K562 (cell line): ENCODE measurements at places on chromosomes 3 and 15.

DNA sequence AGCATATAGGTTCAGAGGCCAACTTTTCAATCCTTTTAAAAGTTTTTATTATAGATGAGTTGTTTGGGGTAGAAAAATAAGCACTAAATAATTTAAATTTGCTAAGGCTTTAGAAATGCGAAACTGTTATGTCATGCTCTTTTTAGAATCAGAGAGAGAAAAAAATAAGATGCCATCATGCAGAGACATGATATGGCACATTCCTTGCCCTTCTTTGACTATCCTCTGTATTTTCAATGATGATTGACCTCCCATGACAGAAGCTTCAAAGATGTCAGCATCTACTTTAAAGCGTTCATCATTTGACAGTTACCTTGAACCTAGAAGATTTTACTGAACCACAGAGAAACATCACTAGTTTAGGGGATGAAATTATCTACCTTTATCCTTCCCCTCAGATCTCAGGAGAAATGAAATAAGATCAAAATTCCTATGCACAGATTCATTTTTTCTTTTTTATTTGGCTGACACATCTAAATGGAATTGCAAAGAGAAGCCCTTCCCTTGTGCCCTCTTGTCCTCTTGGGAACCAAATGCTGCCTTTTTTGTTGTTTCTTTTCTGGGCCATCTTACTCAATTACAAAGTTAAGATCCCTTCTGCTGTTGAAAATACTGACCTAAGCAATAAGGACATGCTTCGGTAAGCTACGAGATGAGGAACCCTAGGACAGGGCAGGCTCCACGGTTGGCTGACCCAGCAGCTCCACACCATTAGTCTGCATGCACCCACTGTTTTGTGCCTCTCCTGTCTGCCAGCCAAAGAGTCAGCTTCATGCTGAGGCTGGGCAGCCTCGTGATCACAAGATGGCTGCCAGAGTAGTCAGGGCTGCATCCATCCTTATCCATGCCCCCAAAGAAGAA, 289.7 kb upstream of the TPM1 start:
- no peak for DNase-seq

GRCh38 chr15:56532721-56533460, 68.0 kb upstream of the MNS1 start:
- no peak for DNase-seq

- peak; percentile 95 for DNase-seq
Measured at GRCh38 chr3:11770477-11771391, 76.0 kb downstream of the TAMM41 start.

GRCh38 chr3:44280631-44281030, 38.9 kb downstream of the TOPAZ1 start:
- no peak for DNase-seq

DNA sequence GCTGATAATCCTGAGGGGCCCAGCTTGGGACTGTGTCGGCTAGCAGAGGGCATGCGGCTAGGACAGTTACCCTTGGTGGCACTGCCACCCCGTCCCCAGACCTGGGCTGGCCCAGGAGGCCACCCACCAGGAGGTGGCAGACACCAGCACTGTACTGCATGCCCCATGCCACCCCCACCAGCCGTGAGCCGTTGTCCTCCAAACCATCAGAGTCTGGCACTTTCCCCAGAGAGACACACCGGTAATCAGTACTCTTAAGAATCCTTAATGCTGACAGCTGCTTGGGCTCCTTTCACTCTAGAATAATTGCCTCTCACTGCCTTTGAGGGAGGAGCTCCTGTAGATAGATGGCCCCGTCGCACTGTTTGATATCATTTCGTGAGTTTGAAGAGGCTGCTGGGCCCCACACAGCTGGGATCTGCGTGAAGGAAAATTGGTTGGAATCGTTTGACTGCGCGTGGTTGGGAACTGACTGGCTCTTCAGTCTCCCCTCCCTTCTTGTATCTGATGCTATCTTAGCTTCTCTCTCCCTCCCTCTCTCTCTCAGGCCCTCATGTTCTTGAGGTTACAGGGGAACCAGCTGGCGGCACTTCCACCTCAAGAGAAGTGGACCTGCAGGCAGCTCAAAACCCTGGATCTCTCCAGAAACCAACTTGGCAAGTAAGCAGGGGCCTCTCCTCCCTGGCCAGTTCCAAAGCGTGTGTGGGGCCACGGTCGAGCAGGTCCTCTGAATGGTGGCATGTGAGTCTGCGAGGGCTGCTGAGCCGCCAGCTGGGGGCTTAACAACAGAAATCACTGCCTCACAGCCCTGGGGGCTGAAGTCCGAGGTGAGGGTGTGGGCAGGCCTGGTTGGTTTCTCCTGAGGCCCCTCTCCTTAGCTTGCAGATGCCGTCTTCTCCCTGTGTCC, 94.9 kb downstream of the LRRK1 start:
- DNase-seq, result no peak

DNA sequence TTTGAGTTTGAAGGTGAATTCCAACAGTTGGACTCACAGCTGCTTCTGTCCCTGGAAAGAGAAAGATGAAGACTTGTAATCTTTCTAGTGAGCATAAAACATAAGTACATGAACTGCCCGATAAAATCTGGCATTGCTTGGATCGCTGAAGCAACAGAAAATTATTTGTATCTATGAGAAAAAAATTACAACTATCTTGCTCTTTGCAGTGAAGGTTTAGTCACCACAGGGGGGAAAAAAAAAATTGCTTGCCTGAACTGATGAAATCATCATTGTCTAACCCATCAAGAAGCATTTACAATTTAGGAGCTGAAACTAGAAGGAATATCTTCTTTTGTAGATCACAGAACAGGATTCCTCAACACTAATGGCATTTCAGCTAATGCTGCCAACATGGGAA, 20.0 kb downstream of the TMEM207 start:
- no peak for DNase-seq

DNA sequence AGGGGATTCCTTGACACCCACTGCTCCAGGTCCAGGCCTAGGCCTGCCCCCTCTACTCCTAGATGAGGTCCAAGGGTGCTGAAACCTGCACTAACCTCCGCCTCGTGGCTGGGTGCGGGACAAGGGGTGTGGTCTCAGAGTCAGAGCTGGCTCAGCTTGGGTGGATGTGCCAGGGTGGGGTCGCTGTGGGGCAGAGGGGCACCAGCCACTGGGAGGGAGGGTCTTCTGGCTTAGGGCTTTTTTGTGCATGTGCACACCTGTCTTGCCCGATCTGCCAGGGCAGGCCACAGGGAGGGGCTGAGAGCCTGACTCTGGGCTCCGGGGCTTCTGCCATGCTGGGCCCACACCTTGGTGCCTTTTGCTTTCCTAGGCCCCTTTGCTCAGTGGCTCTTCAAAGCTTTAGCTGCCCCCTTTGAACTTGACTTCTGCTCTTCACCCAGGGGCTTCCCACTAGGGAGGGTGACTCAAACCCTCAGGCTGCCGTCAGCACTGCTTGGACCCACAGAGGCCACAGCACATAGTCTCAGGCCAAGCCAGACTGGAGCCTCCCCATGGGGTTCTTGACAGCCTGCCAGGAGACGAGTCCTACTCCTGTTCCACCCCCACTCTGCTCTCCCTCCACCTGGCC, 73.0 kb downstream of the KLF13 start:
- DNase-seq, result no peak

GRCh38 chr3:141938011-141938500, 61.6 kb downstream of the ATP1B3 start:
- DNase-seq, result no peak

DNA sequence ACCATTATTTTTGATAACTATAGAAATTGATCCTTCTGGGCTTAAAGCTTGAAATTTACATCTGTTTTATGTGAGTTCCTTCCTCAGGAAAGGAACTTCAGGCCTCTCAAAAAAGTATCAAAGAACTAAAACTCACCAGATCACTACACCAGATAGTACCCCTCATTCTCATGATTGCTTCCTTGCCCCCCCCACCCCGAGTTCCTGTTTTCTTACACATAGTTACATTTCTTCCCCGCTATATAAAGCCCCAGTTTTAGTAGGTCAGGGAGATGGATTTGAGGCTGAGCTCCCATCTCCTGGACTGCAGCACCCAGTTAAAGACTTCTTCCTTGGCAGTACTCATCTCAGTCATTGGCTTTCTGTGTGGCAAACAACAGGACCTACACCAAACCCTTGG, 80.3 kb upstream of the HRH1 start:
- DNase-seq, result no peak

DNA sequence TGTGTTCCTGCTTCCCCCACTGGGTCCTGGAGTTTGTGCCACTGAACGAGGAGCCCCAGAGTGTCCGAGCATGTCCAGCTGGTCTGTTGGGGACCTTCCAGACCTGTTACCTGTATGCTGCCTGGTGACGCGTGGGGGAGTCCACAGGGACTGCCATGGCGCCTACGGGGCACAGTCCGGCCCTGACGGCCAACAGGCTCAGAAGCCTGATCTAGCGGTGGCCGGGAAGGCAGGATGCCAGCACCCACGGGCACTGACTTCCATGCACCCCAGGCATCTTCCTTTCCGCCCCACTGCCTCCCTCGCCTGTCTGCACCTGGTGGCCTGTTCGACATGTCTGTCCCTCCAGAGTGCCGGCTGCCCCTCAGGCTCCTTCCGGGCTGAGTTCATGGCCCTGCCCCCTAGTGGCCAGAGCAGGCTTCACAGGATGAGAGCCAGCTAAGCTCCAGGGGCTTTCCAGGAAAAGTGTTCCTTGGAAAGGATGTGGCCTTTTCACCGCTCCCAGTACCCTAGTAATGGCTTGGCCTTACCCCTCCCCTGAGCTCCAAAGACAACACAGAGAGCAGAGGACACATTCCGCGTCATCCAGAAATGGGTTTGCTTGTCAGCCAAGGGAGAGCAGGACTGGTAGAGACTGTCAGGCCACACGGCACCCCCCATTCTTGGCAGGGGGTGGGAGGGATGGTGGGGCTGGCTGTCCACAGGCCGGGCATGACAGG, 35.7 kb downstream of the NGRN start:
- DNase-seq, result peak; percentile 88

- DNase-seq, result no peak
Measured at GRCh38 chr15:48266024-48266689, 60.1 kb downstream of the SLC12A1 start.

GRCh38 chr3:124149771-124150170, 157.8 kb upstream of the ROPN1 start:
- no peak for DNase-seq

- DNase-seq, result no peak
Measured at GRCh38 chr3:67421912-67422311, 232.5 kb downstream of the SUCLG2 start.

GRCh38 chr3:11774296-11774877, 72.3 kb downstream of the TAMM41 start:
- peak; percentile 66 for DNase-seq

GRCh38 chr3:62277986-62278385, 95.4 kb downstream of the FEZF2 start:
- no peak for DNase-seq

DNA sequence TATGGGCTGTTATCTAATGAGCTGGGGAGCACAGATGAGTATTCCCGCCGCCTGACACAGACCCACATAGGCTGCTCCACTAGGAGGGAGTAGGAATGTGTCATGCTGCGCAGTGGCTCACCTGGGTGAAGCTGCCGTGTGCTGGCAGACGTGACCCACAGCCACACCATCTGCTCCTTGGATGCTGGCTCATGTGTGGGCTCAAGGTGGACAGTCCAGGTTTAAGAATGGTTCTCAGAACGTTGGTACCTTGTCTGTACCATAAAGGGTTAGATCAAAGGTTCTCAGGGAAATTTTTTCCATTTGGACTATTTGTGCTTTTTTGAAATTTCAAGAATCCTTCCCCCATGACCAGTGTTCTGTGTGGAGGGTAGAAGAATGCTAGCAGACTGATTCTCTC, 338.9 kb upstream of the TRIM42 start:
- no peak for DNase-seq

GRCh38 chr3:118740722-118741290, 293.8 kb downstream of the IGSF11 start:
- DNase-seq, result no peak

DNA sequence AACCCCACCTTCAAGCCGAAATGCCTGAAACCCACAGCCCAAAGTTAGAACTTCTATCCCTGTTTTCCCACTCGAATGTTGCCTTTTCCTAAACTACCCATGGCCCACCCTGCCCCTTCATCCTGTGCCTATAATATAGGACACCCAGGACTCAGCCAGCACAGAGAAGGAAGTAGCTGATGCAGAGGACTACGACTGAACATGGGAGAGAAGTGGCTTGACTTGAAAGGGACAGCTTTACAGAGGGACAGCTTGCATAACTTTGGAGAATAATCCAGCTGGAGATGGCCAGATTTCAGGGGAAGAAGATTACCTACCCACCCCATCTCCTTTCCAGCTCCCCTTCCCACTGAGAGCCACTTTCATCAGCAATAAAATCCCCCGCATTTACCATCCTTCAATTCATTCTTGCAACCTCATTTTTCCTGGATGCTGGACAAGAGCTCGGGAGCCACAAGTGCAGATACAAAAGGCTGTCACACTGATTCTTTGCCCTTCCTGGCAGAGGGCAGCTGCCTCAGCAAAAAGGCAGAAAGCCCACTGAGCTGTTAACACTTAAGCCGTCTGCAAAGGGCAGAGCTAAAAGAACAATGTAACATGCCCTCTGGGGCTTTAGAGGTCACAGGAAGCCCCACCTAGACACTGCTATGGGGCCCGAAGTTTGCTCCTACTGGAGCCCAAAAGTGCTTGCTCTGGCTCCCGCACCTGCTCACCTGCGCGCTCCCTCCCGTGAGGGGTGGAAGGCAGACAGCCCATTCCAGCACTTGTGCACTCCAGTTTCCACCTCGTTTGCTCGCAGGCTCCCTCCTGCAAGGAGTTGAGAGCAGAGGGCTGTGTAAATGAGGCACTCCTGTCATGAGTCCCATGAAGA, 224.0 kb downstream of the TBC1D5 start:
- no peak for DNase-seq

DNA sequence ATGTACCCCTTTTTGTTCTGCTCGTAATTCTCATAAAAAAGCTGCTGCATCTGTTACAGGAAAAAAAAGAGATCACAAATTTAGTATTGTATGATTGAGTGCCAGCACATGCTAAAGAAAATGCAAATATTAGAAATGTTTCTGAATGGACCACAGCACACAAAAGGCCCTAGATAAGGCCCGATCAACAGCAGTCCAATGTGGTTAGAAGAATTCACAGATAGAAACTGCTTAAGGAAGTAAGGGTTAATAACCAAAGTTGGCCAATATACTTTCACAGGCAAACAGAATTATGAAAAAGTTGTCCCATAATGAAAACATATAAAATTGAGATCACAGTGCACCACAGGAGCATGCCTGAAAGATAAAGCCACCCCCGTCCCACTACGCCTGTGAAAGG, 72.9 kb downstream of the CHSY1 start:
- DNase-seq, result no peak

- no peak for DNase-seq
Measured at GRCh38 chr3:31661286-31661685, 128.6 kb downstream of the STT3B start.

- DNase-seq, result no peak
Measured at GRCh38 chr15:57586661-57587424, 4.9 kb upstream of the MYZAP start.

DNA sequence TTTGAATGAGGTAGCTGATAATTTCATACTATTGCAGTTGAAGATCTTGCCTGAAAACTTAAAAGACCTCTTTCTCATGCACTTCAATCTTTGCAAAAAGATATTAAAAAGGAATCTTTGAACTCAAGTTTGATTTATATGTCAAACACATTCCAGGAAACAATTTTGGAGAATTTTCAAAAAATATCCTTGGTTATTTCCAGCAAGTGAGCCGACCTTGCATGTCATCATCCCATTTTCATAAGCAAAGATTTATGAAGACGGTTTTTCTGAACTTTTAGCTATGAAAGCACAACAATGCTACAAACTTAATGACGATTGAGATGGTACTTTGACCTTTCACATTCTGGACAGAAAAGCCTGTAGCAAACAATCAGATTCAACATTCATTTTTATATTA, 95.6 kb downstream of the RFX7 start:
- no peak for DNase-seq

- DNase-seq, result no peak
Measured at GRCh38 chr15:53534105-53534839, 225.2 kb downstream of the WDR72 start.
